Spinal cord (tissue), 10 donors: ENCODE measurements at places on chromosomes 3 and 15.
A peak's percentile ranks its signal among the peaks of the same experiment; 100 is the strongest.

DNA sequence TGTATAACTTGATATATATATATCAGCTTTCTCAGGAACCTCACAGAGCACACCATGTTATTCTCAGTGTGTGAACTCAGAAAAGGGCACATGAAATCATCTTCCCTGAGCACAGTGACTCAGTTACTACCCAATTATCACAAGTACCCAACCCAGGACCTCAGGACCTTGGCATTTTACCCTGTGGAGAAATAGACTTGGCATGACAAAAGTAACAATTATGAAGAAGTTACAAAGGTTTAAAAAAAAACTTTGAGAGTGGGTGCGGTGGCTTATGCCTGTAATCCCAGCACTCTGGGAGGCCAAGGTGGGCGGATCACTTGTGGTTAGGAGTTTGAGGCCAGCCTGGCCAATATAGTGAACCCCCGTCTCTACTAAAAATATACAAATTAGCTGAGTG lies 52.4 kb downstream of the ONECUT1 start:
- DNase-seq: no peak

GRCh38 chr3:55647670-55648069 lies 160.6 kb upstream of the WNT5A start:
- DNase-seq: peak; percentile 44

DNA sequence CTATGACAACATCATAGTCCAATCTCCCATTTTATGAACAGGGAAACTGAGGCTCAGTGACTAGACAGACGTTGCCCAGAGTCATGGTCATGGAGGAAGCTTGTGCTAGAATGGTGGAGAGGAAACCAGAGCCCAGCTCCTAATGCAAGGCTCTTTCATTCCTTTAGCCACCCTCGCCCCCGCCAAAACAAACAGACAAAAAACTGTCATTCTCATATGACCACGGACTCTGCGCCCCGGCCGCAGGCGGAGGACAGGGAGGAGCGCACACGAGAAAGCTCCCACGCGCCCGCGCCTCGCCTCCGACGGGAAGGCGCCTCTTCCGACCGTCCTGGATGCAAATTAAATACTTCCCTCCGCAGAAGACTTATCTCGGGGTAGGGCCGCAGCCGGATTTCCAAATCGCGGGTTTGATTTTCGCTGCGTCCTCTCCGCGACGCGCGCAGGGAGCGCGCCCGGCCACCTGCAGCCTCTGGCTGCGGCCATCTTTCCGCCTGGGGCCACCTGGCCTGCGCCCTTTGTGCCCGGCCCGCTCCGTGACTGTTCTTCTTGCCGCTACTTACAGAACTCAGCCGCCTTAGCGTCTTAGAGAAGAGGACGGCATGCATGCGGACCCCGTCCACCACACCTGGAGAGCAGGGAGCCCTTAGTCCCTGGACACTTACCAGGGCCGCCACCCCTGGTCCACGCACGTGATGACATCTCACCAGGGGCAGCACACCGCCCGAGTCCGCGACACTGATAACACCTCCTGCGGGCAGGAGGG lies 670 bp upstream of the ATP13A3 start:
- peak; percentile 60 for DNase-seq

GRCh38 chr3:128236657-128237056 lies 83.4 kb downstream of the EEFSEC start:
- no peak for DNase-seq

DNA sequence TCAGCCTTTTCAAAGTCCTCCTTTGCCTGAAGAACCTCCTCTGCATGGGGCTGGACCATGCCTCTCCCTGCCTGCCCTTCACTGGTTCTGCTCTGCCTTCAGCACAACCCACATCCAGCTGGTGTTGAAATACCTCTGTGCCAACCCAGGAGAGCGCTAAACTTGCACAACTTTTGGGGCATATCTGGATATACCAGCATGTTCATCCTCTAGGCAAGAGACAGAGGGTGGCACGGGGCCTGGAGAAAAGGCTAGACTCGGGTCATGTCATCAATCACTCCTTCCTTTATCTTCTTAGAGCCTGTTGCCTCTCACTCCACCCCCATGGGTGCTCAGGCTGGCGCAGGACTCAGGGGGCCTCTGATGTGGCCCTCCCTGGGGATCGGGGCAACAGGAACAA lies 4.8 kb downstream of the SEMA4B start:
- DNase-seq: no peak

DNA sequence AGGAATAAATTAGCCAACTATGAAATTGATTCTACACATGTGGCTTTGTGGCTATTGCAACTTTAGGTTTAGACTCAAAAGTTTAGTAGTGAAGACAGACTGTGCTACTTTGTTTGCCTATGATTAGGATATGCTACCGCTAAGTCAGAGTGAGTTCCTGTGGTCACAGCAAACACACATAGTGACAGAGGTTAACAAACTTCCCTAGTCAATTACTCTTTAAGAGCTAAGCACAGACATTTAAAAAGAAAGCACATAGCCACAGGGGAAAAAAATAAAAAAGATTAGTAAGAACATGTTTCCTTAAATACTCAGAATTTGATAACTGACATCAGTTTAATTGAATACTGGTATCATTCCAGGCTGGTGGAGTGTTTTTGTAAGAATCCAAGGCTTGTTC lies 207.1 kb downstream of the GBE1 start:
- DNase-seq: no peak

GRCh38 chr15:59124261-59124660 lies 19.3 kb downstream of the CCNB2 start:
- DNase-seq: no peak

- DNase-seq: no peak
These were observed 13.8 kb downstream of the CLRN1 start for GRCh38 chr3:150958683-150959082.

- DNase-seq: no peak
These were observed 30.3 kb upstream of the CTNNB1 start for GRCh38 chr3:41169023-41169422.
